ENCODE measurements at places on chromosomes 7 and 10.

DNA sequence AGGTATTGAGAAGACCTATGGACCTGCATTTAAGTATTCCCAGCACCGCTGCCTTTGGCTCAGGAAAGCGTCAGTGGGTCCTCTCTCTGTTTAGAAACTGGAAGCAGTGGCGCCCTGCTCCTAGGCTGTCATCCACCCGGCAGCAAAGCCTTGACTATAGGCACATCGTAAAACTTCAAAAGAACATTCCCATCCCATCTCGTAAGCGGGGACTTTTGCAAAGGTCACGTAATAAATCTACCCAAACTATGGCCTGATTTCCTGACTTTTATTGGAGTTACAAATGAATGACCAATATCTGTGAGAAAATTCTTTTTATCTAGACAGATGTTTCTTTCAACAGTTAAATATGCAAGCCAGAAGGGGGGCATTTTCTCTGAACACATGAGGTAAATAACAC, 115.8 kb upstream of the TCERG1L start:
- DNase-seq = no peak

- DNase-seq = no peak
Measured at GRCh38 chr10:71969929-71970328, 5.7 kb downstream of the CHST3 start.

DNA sequence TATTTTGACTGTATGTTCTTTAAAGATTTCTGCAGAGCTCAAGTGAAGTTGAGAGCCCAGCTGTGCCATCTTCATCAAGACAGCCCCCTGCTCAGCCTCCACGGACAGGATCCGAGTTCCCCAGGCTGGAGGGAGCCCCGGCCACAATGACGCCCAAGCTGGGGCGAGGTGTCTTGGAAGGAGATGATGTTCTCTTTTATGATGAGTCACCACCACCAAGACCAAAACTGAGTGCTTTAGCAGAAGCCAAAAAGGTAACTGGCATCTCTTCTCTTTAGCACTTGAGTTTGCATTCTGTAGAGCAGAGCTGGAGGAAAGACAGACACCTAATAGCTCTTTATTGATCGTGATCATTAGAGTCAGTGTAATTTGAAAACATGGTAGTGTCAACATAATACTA, 33.7 kb downstream of the MCM10 start:
- DNase-seq = no peak

GRCh38 chr10:129929343-129930292, 34.5 kb downstream of the EBF3 start:
- no peak for DNase-seq

DNA sequence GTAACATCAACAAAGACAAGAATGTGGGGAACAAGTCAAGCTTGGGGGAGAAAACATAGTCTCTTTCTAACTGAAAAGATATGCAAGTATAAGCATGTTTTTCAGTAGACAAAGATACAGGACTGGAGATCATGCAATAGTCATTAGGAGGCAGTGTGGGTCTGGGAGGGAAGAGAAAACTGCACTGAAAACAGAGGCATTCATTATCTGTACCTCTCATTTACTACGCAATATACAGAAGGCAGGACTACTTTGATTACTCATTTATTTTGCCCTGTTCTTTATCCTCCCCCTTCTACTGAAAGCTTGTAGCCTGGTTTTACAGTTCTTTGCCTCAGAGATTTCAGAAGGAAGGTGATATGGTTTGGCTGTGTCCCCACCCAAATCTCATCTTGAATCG, 341.2 kb downstream of the CRPPA start:
- no peak for DNase-seq

DNA sequence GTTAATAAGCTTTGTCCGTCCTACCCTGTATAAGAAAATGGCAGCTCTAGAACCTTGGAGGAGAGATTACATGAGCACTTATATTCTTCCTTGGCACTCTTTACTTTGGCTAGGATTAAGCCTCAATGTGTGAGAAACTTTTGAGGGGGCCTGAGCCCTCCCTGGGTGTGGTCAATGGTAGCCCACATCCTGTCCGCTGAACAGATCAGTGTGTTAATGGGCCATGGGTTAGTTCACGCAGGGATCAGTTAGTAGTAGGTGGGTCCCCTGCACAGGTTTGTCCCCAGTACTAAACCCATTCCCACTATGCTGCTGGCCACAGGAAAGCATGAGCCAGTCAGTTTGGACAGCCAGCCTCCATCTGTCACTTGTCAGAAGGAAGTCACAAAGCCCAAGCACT, 20.2 kb upstream of the IKZF1 start:
- DNase-seq = no peak

DNA sequence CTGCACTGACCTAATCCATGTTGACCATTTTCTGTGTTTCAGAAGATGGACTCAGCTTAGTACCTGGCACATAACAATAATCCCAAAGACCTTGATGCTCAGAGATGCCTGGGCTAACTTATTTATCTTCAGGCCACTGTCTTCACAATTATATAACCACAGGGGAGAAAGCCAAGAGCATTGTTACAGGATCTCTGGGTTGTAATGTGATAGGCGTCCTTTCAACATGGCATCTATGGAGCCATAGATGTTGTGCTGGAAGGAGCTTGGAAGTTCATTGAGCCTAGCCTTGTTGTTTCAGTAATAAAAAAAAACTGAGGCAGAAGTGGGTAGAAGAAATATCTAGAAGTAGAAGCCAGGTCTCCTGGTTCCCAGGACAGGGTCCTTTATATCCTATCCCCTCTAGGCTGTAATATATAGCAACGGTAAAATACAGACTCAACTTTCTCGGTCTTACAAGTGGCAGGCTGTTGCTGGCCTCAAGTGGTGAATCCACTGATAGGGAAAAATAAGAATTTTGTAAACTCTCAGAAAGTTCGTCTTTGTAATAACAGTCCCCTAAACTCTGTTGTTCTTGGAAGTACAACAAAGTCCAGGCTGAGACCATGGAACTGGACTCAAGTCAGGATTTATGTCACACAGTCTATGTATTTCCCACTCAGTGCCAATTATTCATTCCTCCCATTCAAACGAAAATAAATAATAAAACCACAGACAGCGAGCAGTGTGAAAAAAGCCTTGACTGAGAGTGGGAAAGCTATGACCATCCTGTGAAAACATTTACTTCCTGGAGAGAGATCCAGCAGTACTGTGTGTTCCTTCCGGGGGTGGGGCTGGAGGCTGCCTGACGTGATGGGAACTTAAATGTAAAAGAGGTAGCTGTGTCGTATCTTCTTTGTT, 277.6 kb downstream of the REEP3 start:
- no peak for DNase-seq

GRCh38 chr7:155184923-155185322, 112.8 kb upstream of the INSIG1 start:
- DNase-seq = no peak

DNA sequence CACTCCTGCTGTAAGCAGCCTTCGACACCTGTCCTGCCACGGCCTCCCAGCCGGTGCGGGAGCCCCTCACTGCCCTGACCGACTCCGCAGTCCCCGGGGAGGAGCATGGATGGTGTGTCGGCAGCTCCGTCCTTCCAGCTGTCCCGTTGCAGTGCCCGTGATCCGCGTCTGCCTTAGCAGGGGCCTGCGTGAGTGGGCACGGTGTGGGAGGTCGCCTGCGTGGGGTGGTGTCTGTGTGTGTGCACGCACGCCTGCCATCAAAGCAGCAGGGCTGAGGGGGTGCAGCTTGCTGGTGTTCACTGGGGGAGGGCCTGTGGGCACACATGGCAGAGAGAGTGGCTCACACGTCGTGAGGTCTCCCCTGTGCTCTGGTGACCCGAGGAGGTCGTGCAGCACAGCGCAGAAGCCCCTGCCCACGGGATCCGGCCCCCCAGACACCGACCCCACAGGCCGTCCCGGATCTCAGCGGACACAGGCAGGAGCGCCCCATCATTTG, 10.3 kb downstream of the MAFK start:
- DNase-seq = no peak

DNA sequence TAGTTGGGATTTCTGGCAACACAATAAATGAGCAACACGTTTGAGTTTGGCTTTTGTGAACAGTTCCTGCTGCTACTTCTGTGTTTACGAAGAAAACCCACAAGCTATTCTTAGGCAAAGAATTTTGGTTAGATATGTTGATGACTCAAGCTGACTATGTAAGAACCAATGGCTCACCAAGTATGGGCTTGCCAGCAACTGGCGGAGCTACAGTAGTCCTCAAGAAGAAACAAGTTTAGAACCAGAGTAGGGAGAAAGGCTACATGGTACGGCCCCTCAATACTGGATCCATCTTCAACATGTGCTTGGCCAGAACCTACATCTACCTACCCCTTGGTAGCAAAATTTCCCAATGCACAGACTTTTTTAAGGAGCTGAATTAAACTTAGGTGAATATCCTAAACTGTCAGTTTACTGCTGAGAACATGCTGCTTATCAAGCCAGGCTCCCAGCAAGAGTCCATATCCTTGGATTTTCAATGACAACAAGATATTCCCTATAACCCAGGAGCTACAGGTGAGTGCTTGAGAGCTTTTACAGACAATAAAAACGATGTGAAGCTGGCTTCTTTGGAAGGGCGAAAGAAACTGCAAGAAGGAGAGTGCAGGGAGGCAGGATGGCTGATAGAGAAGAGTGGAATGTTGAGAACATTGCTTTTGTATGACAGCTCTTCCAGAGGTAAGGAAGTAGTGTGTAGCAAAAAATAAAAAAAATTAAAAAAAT, 74.3 kb upstream of the ASAH2 start:
- no peak for DNase-seq

GRCh38 chr10:21843645-21844044, 159.9 kb downstream of the DNAJC1 start:
- no peak for DNase-seq

GRCh38 chr7:140304191-140304799, 94.0 kb downstream of the SLC37A3 start:
- no peak for DNase-seq

DNA sequence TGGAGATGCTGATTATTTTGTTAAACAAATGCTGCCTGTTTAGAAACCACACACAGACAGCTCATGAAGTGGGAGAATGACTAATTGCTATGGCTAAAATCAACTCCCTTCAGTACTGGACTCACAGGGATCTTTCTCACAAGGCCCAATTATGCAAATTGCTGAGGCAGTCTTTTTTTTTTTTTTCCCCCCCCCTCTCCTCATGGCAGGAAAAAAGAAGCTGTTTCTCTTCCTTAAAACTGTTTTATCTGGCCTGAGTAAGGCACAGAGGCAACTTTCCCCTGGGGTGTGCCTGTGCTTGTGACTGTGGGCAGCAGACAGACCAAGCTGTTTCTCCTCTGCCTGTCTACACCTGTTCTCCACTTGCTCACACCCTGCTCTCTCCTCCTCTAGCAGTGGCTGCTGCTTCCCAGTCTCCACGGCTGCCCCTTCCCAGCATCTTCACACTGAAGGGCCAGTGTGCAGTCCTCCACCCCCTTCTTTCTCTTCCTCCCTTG, 65.4 kb upstream of the STEAP1B start:
- DNase-seq = no peak

DNA sequence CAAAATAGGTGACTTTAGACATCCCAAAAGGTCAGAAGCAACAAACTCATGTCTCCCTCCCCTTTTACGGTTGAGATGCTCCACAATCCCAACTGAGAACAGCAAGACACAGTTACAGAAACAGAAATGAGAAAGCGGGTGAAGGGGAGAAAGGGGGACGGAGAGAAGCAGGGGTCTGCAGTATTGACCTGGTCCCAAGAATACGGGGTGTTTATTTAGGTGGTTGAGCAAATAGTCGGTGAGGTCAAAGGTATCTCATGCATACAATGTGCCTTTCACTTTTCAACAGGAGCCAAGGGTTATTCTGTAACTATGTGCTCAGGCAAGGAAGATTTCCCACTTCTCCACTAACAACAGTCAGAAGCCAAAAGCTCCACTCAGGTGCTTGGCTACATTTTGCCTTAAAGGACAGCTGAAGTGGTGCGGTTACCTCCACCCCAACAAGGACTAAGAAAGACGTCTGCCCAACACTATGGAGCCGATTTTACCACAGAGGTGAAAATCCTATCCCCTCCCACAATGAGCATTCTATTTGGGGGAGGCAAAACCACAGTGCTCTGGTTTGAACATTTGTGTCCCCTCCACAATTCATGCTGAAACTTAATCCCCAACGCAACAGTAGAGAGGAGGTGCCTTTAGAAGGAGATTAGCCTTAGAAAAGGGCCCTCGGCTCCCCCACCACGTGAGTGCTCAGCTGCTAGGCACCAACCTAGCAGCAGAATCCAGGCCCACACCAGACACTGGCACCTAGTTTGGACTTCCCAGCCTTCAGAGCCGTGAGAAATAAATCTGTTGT, 77.9 kb downstream of the PARD3 start:
- no peak for DNase-seq

GRCh38 chr7:27183682-27184336, 1.2 kb downstream of the HOXA11 start:
- no peak for DNase-seq

- DNase-seq = peak; percentile 63
Measured at GRCh38 chr10:59580026-59580863, 129.4 kb downstream of the SLC16A9 start.

DNA sequence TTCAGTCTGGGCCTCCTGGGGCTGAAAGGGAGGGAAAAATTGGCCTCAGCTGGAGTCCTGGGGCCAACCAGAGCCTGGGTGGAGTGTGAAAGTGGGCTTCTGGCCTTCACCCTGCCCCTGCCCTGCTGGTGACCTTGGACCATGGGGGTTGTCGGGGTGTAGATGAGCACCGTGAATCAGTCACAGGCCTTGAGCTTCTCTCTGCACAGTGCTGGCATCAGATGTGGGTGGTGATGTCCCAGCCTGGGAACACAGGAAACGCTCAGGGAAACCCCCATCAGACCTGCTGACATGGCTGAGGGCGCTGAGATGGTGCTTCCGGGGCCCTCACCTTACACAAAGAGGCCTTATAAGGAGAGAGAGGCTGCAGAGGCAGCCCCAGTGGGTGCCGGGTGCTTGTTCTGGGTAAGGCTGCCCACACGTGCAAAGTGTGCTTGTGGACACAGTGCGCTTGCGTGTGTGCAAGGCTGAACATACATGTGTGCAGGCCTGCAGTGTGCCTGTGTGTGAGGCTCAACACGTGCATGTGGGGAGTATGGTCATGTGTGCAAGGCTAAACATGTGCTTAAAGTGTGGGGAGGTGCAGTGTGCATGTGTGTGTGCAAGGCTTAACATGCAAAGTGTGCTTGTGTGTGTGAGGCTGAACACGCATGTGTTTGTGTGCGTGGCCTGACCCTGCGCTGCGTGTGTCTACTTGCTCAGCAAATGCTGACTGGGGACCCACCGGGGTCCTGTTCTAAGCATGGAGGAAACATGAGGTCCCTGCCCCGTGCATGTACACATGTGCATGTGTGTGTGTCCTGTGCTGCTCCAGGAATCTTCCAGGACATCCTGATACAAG, 6.5 kb downstream of the ARPC1B start:
- DNase-seq = no peak
